ENCODE measurements at places on chromosomes 5 and 9. TPM values are rescaled to one million over a fixed set of nuclear protein-coding genes. Genes with fewer than 3 reads are reported as not detected.
A peak's percentile ranks its signal among the peaks of the same experiment; 100 is the strongest.

The NMUR2 gene
- not detected for polyA plus RNA-seq

The TRIM14 gene
- 4.4 TPM for polyA plus RNA-seq

The ACOT12 gene
- polyA plus RNA-seq = not detected

The PCDHA9 gene
- polyA plus RNA-seq = 0.72 TPM

GRCh38 chr5:42005561-42006153 is 80.6 kb downstream of the FBXO4 start:
- H3K4me3 ChIP-seq = no peak overlapping the region
- no peaks in the 10 kb centered on the region for H3K4me1 ChIP-seq
- no peak overlapping the region for H3K27ac ChIP-seq
- H3K36me3 ChIP-seq = no peaks in the 10 kb centered on the region
- no peaks in the 10 kb centered on the region for H3K27me3 ChIP-seq

- H3K4me1 ChIP-seq = peaks cover 3% of the 10 kb centered on the region
- H3K27ac ChIP-seq = peak overlapping the region; percentile 82
- H3K36me3 ChIP-seq = peaks cover 10% of the 10 kb centered on the region
- H3K4me3 ChIP-seq = peak overlapping the region; percentile 66
- no peak for DNase-seq
These were observed 482 bp downstream of the TESK1 start for GRCh38 chr9:35605351-35606137.

DNA sequence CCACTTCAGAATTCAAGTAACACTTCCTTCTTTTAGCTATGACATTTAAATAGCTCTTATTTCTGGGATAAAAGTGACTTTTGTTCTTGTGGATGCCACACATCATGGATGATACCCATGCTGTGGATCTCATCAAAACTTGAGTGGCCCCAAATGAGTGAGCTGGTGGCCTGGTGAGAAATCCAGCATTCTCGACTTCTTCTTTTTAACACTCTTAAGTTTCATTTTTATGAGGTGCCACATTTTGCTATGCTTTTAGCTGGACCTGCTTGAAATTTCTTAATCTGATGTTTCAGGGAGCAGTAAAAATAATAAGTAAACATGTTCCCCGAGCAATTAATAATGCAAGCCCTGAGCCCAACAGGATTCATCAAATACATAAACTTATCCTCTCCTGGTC is 384.8 kb upstream of the MEF2C start:
- H3K27me3 ChIP-seq = no peaks in the 10 kb centered on the region
- no peak overlapping the region for H3K4me3 ChIP-seq
- no peaks in the 10 kb centered on the region for H3K36me3 ChIP-seq
- peaks cover 13% of the 10 kb centered on the region for H3K4me1 ChIP-seq

- H3K36me3 ChIP-seq = no peaks in the 10 kb centered on the region
- DNase-seq = no peak
- no peak overlapping the region for H3K4me3 ChIP-seq
- no peak overlapping the region for H3K27ac ChIP-seq
- no peaks in the 10 kb centered on the region for H3K27me3 ChIP-seq
- no peaks in the 10 kb centered on the region for H3K4me1 ChIP-seq
These were observed 13.2 kb upstream of the ERAP2 start for GRCh38 chr5:96863114-96863513.

- peak overlapping the region; percentile 64 for H3K27ac ChIP-seq
- no peak overlapping the region for H3K4me3 ChIP-seq
These were observed 7.1 kb downstream of the FPGS start for GRCh38 chr9:127809540-127810377.

DNA sequence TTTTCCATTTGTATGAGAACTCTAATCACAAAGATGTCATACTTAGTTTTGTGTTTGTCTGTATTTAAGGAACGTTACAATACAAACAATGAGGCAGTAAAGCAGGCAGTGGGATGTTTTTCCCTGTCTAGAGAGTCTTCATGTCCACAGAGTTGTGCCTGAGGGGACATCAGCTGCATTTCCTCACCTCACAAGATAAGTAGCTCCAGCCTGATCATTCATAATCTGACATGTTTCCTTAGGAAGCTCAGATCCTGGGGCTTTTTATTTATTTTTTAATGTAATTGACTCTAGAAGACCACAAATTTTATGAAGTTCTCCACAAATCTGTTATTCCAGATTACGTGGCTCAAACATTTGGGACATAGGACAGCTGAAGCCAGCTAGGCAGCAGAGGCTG is 78.5 kb downstream of the SPTLC1 start:
- DNase-seq = no peak
- H3K27me3 ChIP-seq = no peaks in the 10 kb centered on the region

DNA sequence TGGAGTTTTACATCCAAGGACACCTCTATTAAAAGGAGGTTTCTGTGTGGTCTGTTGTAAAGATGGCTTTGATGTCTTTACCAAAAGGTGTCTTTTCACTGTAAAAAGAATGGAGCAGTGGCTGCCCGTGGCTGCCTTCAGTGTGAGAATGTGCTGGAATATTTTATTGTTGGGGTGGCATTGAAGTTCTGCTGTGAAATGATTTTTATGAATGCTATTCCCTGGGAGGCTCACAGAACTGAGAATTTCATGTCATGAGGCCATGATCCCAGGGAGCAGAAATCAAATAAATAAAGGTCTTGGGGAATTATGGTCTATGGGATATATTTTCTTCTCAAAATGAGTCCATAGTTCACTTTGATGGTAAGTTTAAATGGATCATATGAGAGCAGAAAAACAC is 425.2 kb upstream of the ZNF608 start:
- DNase-seq = no peak
- no peak overlapping the region for H3K4me3 ChIP-seq
- no peaks in the 10 kb centered on the region for H3K4me1 ChIP-seq
- H3K27me3 ChIP-seq = no peaks in the 10 kb centered on the region
- no peaks in the 10 kb centered on the region for H3K36me3 ChIP-seq

GRCh38 chr9:107694390-107694789 is 204.8 kb upstream of the KLF4 start:
- no peak overlapping the region for H3K4me3 ChIP-seq
- H3K4me1 ChIP-seq = no peaks in the 10 kb centered on the region
- peaks cover 16% of the 10 kb centered on the region for H3K27me3 ChIP-seq

GRCh38 chr9:114709636-114710035 is 27.6 kb upstream of the TEX48 start:
- H3K4me3 ChIP-seq = no peak overlapping the region
- no peak overlapping the region for H3K27ac ChIP-seq
- H3K27me3 ChIP-seq = peaks cover 47% of the 10 kb centered on the region
- no peak for DNase-seq

GRCh38 chr9:109894921-109895758 is 115.1 kb downstream of the PALM2AKAP2 start:
- no peak overlapping the region for H3K4me3 ChIP-seq
- peaks cover 14% of the 10 kb centered on the region for H3K36me3 ChIP-seq
- H3K27ac ChIP-seq = no peak overlapping the region
- H3K27me3 ChIP-seq = no peaks in the 10 kb centered on the region

DNA sequence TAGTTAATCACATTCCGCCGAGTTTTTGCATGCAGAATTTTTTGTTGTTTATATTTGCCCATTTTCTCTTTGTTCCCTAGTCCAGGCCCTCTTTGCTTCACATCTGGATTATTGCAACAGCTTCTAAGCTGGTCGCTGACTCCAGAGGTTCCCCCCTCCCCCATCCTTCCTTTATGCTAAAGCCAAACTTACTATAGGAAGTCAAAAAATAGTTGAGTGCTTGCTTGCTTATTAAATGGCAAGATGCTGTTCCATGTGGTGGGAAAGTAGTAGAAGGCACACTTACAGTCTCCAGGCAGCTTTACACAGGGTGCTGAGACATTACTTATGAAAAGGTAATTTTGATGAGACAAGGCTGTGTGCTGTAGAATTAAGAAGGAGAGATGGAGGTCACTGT is 1.3 kb downstream of the ZBTB34 start:
- H3K4me1 ChIP-seq = peaks cover 17% of the 10 kb centered on the region
- peak; percentile 70 for DNase-seq
- no peaks in the 10 kb centered on the region for H3K27me3 ChIP-seq
- H3K4me3 ChIP-seq = peak overlapping the region; percentile 99

GRCh38 chr5:68446487-68446894 is 230.9 kb downstream of the PIK3R1 start:
- H3K4me1 ChIP-seq = no peaks in the 10 kb centered on the region
- no peak overlapping the region for H3K4me3 ChIP-seq
- DNase-seq = no peak
- H3K27ac ChIP-seq = no peak overlapping the region
- H3K36me3 ChIP-seq = no peaks in the 10 kb centered on the region

GRCh38 chr5:143886096-143886495 is 74.1 kb downstream of the HMHB1 start:
- H3K27me3 ChIP-seq = no peaks in the 10 kb centered on the region
- H3K4me1 ChIP-seq = no peaks in the 10 kb centered on the region
- H3K36me3 ChIP-seq = no peaks in the 10 kb centered on the region
- no peak for DNase-seq
- H3K4me3 ChIP-seq = no peak overlapping the region

DNA sequence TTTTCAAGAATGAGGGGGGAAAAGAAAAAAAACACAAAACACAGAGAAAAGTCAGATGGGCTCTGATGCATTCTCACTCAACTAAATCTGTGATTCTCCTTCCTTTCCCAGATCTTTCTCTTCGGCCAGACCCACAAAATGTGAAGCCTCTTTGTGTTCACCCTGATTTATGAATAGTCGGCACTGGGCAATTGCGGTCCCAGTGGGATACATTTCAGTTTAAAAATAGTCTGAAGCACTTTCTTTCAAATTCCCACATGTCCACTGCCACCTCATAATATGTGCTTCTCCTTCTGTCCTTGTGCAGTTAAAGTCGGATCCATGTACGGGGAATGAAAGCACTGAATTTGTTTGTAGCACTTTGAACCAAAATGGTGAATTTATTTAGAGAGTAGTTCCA is 995.4 kb upstream of the WWC1 start:
- H3K4me3 ChIP-seq = no peak overlapping the region
- no peaks in the 10 kb centered on the region for H3K36me3 ChIP-seq
- no peak for DNase-seq
- H3K27me3 ChIP-seq = no peaks in the 10 kb centered on the region
- peaks cover 4% of the 10 kb centered on the region for H3K4me1 ChIP-seq

DNA sequence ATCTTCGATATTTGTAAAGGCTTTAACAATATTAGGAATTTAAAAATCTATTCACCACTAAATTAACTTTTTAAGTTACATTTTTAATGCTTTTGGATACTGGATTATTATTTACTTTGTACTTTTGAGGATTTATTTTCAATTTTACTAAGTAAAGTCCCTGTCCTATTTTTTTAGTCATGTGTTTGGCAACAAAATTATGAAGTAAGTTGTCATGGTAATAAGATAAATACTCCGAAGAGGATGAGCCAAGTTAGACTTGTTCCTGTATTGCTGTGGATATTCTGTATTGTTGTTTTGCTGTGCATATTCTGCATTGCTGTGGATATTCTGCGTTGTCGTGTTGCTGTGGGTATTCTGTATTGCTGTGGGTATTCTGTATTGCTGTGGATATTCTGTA is 210.1 kb downstream of the MTRR start:
- H3K4me1 ChIP-seq = no peaks in the 10 kb centered on the region
- DNase-seq = no peak
- no peaks in the 10 kb centered on the region for H3K27me3 ChIP-seq
- H3K4me3 ChIP-seq = no peak overlapping the region
- no peak overlapping the region for H3K27ac ChIP-seq

- H3K36me3 ChIP-seq = no peaks in the 10 kb centered on the region
- H3K27me3 ChIP-seq = no peaks in the 10 kb centered on the region
- no peak overlapping the region for H3K27ac ChIP-seq
- H3K4me3 ChIP-seq = no peak overlapping the region
- H3K4me1 ChIP-seq = no peaks in the 10 kb centered on the region
These were observed 130.5 kb downstream of the MVB12B start for GRCh38 chr9:126457175-126457547.

- H3K27me3 ChIP-seq = no peaks in the 10 kb centered on the region
- H3K27ac ChIP-seq = no peak overlapping the region
- no peak overlapping the region for H3K4me3 ChIP-seq
- H3K4me1 ChIP-seq = no peaks in the 10 kb centered on the region
- no peaks in the 10 kb centered on the region for H3K36me3 ChIP-seq
- DNase-seq = no peak
These were observed 188.9 kb downstream of the NSG2 start for GRCh38 chr5:174234388-174234787.

GRCh38 chr9:77916820-77917219 is 114.8 kb downstream of the GNAQ start:
- peaks cover 7% of the 10 kb centered on the region for H3K36me3 ChIP-seq
- H3K4me3 ChIP-seq = no peak overlapping the region
- H3K27me3 ChIP-seq = no peaks in the 10 kb centered on the region
- peak overlapping the region; percentile 73 for H3K27ac ChIP-seq

DNA sequence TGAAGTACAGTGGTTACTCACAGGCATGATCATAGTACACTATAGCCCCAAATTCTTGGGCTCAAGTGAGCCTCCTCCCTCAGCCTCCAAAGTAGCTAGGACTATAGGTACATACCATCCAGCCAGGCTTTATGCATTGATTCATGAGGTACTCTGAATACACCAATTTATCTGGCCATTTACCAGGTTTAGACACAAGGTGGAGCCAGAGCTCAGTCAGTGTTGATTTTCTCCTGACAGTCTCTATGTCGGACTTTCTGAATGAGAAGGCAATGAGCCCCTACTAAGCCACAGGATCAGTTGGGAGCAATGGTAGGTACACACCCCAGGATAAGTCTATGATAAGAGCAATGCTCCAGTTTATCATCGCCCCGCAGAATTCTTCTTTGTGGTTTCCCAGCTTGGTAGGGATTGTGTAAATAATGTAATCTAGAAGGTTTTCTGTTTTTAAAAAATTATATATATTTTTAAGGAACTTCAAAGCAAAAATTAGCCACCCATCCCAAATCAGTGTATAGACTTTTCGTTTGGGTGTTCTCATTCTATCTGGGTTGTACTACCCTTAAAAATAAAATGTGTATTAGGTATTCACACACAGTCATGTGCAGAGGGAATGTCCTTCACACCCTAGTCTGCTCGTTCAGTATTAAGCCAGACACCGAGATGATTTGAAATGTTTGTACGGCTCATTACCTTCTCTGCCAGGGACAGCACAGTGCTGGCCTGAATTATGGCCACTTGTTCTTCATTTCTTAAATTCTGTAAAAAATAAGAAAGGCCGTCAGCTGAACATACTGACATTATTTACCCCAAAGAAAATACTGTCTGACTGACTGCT is 118.4 kb upstream of the DPYSL3 start:
- H3K4me3 ChIP-seq = no peak overlapping the region
- H3K27me3 ChIP-seq = no peaks in the 10 kb centered on the region
- peaks cover 14% of the 10 kb centered on the region for H3K4me1 ChIP-seq
- peak; percentile 83 for DNase-seq
- H3K27ac ChIP-seq = no peak overlapping the region
- H3K36me3 ChIP-seq = no peaks in the 10 kb centered on the region

- DNase-seq = no peak
- peaks cover 12% of the 10 kb centered on the region for H3K4me1 ChIP-seq
- no peaks in the 10 kb centered on the region for H3K36me3 ChIP-seq
- no peaks in the 10 kb centered on the region for H3K27me3 ChIP-seq
- H3K4me3 ChIP-seq = no peak overlapping the region
These were observed 40.8 kb upstream of the KCNV2 start for GRCh38 chr9:2676466-2676865.

GRCh38 chr5:134917070-134917815 is 12.3 kb downstream of the PCBD2 start:
- DNase-seq = no peak
- H3K27me3 ChIP-seq = peaks cover 8% of the 10 kb centered on the region
- H3K4me1 ChIP-seq = no peaks in the 10 kb centered on the region
- H3K4me3 ChIP-seq = no peak overlapping the region
- H3K36me3 ChIP-seq = no peaks in the 10 kb centered on the region
- no peak overlapping the region for H3K27ac ChIP-seq

- no peaks in the 10 kb centered on the region for H3K4me1 ChIP-seq
- no peaks in the 10 kb centered on the region for H3K27me3 ChIP-seq
- no peak for DNase-seq
- H3K27ac ChIP-seq = no peak overlapping the region
- no peak overlapping the region for H3K4me3 ChIP-seq
These were observed 88.7 kb downstream of the FGF10 start for GRCh38 chr5:44300551-44300950.

Measured in cardiac muscle cell (in vitro differentiated cells and primary cell).